Hepatocyte (in vitro differentiated cells): ENCODE measurements at places on chromosomes 2 and 18. TPM values are rescaled to one million over a fixed set of nuclear protein-coding genes. Genes with fewer than 3 reads are reported as not detected.
A peak's percentile ranks its signal among the peaks of the same experiment; 100 is the strongest.

DNA sequence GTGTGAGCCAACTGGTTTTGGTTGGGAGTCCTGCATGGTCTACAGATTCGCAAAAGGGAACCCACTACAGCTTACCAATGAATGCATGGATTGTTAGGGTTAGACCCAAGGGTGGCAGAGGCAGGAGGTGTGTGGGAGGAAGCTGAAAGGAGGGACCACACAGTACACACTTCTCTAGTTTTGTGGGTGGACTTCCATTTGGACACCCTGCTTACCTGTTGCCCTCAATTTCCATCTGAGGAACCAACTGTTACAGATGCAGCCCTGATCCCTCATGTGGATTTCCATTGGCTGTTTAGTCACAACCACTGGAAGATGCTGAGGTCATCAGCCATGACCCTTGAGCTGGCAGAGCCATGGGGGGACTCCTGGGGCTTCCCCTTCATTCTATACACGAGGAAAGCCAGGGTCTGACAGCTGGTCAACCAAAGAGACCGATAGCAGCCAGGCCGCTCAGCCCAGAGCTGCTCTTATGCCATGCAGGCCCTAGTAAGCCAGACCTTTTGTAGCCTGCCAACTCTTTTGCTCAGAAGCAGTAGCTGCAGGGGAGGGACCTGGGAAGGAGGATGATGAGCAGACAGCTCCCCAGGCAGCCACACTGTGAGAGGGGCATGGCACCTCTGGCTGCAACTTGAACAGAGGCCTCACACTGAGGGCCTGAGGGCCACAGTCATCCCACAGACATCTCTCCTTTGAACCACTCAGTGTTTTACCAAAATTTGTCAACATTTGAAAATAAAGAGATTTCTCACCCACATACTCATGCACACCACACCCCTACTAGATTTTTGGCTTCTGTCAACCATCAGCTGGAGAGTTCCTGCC is 162.1 kb downstream of the SETBP1 start:
- DNase-seq = no peak
- H3K27ac ChIP-seq = no peak overlapping the region
- H3K36me3 ChIP-seq = no peaks in the 10 kb centered on the region
- H3K27me3 ChIP-seq = no peaks in the 10 kb centered on the region

DNA sequence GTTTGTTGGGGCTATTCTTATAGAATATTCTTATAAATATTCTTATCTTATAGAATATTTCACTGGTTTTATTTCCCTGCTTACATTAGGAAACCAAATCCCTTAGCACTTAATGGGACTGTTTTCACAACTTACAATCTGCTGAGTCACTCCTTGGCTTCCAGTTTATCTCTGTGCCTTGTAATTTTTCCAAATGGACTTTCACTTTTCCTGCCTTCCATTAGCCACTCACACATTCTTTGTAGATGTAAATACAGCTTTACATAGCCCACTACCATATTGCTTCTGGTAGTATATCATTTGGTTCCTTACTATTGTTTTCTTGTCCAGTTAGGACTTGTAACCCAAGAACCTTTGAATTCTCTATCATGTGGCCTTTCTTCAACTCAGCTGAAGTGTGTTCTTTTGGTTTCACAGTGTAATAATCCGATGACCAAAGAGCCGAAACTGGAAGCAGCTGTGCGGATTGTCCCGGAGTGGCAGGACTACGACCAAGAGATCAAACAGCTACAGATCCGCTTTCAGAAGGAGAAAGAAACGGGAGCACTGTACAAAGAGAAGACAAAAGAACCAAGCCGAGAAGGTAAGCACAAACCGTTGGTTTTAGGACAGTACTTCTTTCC is 96.1 kb downstream of the UGGT1 start:
- H3K27ac ChIP-seq = no peak overlapping the region
- H3K4me1 ChIP-seq = no peaks in the 10 kb centered on the region
- no peak for DNase-seq

The IL1B gene
- total RNA-seq = 0.76 and 1.1 TPM in 2 replicates

DNA sequence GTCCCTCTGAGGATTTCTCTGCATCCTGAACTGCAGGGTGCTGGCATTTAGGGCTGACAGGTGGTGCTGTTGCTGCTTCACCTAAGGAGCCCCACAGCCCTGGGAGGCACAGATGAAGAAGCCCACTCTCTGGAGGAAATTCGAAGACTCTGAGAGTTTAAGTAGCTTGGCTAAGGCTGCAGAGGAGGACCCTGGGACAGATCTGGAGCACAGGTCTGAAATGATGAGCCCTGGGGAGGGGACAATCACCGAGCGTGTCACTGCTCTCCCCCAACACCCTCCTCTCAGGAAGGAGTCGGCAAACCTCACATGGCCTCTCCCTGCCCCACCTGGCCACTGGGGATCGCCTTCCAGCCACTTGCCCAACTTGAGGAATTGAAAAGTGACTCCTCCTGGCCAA is 18.6 kb downstream of the CYP27C1 start:
- H3K27ac ChIP-seq = no peak overlapping the region
- DNase-seq = no peak
- H3K4me3 ChIP-seq = no peak overlapping the region
- no peaks in the 10 kb centered on the region for H3K36me3 ChIP-seq
- H3K4me1 ChIP-seq = no peaks in the 10 kb centered on the region
- H3K27me3 ChIP-seq = no peaks in the 10 kb centered on the region

- no peaks in the 10 kb centered on the region for H3K27me3 ChIP-seq
- H3K4me1 ChIP-seq = no peaks in the 10 kb centered on the region
- no peak overlapping the region for H3K4me3 ChIP-seq
- no peak for DNase-seq
These were observed 823.6 kb downstream of the CPS1 start for GRCh38 chr2:211380041-211380440.

DNA sequence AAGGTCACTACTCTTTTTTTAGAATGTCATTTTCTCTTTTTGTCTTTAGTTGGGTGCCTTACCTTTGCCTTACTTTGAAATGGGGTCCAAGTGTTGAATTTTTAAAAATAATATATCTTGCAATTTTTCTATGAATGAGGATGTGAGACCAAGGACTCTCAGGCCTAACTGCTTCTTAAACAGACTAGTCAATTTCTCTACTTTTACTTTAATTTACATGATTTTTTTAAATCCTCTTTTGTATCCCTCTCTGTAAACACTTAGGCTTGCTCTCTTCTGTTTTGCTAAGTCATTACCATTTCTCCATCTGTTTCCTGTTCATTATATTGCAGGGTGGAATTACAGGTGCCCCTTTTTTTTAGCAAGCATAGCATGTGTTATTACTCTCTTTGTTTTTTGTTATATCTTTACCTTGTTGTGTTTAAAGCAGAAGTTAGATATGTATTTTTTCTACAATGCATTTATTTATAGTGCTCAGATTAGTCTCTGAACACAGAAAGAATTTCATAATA is 261.8 kb downstream of the SPAG16 start:
- no peak for DNase-seq
- H3K27me3 ChIP-seq = no peaks in the 10 kb centered on the region
- H3K4me3 ChIP-seq = no peak overlapping the region
- no peaks in the 10 kb centered on the region for H3K36me3 ChIP-seq

GRCh38 chr2:73837847-73838585 is 9.3 kb downstream of the STAMBP start:
- H3K36me3 ChIP-seq = no peaks in the 10 kb centered on the region
- no peak overlapping the region for H3K27ac ChIP-seq
- DNase-seq = no peak
- H3K4me1 ChIP-seq = peaks cover 11% of the 10 kb centered on the region
- no peak overlapping the region for H3K4me3 ChIP-seq

DNA sequence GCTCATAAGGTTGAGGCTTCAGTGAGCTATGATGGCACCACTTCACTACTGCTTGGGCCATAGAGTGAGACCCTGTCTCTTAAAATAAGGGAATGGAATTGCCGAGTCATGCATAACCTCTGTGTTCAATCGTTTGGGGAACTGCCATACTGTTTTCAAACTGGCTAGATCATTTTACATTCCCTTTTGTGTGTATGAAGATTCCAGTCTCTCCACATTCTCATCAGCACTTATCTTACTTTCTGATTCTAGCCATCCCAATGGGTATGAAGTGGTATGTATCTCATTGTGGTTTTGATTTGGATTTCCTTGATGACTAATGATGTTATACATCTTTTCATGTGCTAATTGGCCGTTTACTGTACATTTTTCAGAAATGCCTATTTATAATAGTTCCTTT is 23.7 kb downstream of the MARCHF7 start:
- no peaks in the 10 kb centered on the region for H3K4me1 ChIP-seq
- no peak overlapping the region for H3K4me3 ChIP-seq
- H3K27ac ChIP-seq = no peak overlapping the region
- DNase-seq = no peak
- no peaks in the 10 kb centered on the region for H3K36me3 ChIP-seq

- no peak overlapping the region for H3K4me3 ChIP-seq
- no peak overlapping the region for H3K27ac ChIP-seq
- H3K27me3 ChIP-seq = no peaks in the 10 kb centered on the region
- no peak for DNase-seq
- H3K36me3 ChIP-seq = no peaks in the 10 kb centered on the region
These were observed 40.7 kb downstream of the RHOB start for GRCh38 chr2:20487392-20488174.

- H3K27ac ChIP-seq = peak overlapping the region; percentile 96
- H3K36me3 ChIP-seq = no peaks in the 10 kb centered on the region
- peaks cover 16% of the 10 kb centered on the region for H3K4me1 ChIP-seq
These were observed 265.7 kb downstream of the TCF4 start for GRCh38 chr18:55322178-55322735.

- no peak for DNase-seq
- H3K4me3 ChIP-seq = no peak overlapping the region
- no peak overlapping the region for H3K27ac ChIP-seq
These were observed 163.4 kb downstream of the TMEM163 start for GRCh38 chr2:134555411-134555810.

The SERPINB13 gene
- not detected in 2 replicates for total RNA-seq

The FN1 gene
- 2,129 and 3,020 TPM in 2 replicates for total RNA-seq

The LAMA1 gene
- total RNA-seq = 50.3 and 52.7 TPM in 2 replicates

GRCh38 chr2:111701266-111701665 is 182.7 kb downstream of the ANAPC1 start:
- H3K27ac ChIP-seq = no peak overlapping the region
- H3K36me3 ChIP-seq = no peaks in the 10 kb centered on the region
- no peak overlapping the region for H3K4me3 ChIP-seq
- peaks cover 8% of the 10 kb centered on the region for H3K4me1 ChIP-seq
- no peaks in the 10 kb centered on the region for H3K27me3 ChIP-seq

The SP5 gene
- total RNA-seq = 1.0 and 1.9 TPM in 2 replicates

The COLEC11 gene
- 22.6 TPM in 2 replicates for total RNA-seq

DNA sequence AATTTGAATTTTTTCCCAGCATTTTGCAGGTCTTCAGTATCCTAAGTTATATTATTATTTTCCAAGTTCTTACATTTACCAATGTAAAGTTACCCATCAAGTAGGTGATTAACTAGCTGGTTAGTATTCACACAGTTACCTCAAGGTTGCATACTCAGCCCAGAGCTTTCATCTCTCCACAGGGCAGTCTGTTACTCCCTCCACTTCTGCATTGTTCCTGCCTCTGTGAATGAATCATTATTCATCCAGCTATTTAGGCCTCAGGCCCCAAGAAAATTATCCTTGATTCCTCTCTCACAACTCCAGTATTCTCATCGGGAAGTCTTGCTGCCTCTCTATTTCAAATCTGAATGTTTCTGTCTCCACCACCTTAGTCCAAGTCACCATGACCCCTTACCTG is 92.2 kb downstream of the SMC6 start:
- no peaks in the 10 kb centered on the region for H3K27me3 ChIP-seq
- DNase-seq = no peak
- no peak overlapping the region for H3K4me3 ChIP-seq
- H3K27ac ChIP-seq = no peak overlapping the region

GRCh38 chr2:140918426-140918825 is 1212.4 kb downstream of the LRP1B start:
- no peaks in the 10 kb centered on the region for H3K36me3 ChIP-seq
- H3K27me3 ChIP-seq = no peaks in the 10 kb centered on the region
- H3K27ac ChIP-seq = no peak overlapping the region
- no peak overlapping the region for H3K4me3 ChIP-seq
- DNase-seq = no peak

- H3K27ac ChIP-seq = no peak overlapping the region
- H3K4me1 ChIP-seq = no peaks in the 10 kb centered on the region
- H3K27me3 ChIP-seq = no peaks in the 10 kb centered on the region
These were observed 19.0 kb upstream of the SAG start for GRCh38 chr2:233288663-233289062.

DNA sequence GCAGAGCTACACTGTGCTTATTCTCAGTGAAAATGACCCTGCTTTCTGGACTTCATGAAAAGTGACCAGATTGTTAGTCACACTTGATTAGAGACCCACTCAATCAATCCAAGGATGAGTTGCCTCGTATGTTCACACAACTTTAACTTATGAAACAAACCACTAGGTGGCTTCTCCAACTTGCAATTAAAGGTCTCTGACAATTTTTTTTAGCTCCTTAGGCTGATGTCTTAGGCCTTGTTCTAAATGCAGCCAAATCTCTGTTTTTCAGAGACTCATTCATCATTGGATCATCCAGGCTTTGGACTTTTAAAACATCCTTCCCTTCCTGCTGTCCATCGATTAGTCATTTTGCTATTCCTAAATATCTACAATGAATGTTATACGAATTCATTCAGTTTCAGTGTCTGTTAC is 63.4 kb downstream of the MREG start:
- H3K27ac ChIP-seq = no peak overlapping the region
- peak; percentile 49 for DNase-seq
- no peak overlapping the region for H3K4me3 ChIP-seq
- H3K36me3 ChIP-seq = no peaks in the 10 kb centered on the region
- no peaks in the 10 kb centered on the region for H3K27me3 ChIP-seq

GRCh38 chr2:140639628-140640027 is 1491.2 kb downstream of the LRP1B start:
- no peak for DNase-seq
- H3K4me1 ChIP-seq = no peaks in the 10 kb centered on the region
- H3K27ac ChIP-seq = no peak overlapping the region

The ANKRD29 gene
- total RNA-seq = 12.1 and 17.4 TPM in 2 replicates
